Hematopoietic multipotent progenitor cell treated with erythropoietin and hydrocortisone succinate and interleukin-3 and kit ligand, for 17 days (in vitro differentiated cells): ENCODE measurements at places on chromosomes 3 and 15.

- DNase-seq = no peak
Observed at GRCh38 chr3:32195995-32196540, 42.4 kb upstream of the CMTM8 start.

- no peak for DNase-seq
Observed at GRCh38 chr15:76951220-76951619, 19.7 kb downstream of the RCN2 start.

DNA sequence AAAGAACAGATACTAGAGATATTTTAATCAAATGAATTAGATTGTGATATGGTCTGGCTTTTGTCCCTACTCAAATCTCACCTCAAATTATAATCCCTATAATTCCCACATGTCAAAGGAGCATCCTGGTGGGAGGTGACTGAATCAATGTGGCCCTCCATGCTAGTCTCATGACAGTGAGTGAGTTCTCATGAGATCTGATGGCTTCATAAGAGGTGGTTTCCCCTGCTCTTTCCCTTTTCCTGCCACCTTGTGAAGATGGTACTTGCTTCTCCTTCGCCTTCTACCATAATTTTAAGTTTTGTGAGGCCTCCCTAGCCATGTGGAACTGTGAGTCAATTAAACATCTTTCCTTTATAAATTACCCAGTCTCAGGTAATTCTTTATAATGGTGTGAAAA lies 82.8 kb downstream of the FAIM start:
- DNase-seq = no peak

- no peak for DNase-seq
Observed at GRCh38 chr15:41908736-41909461, 15.0 kb upstream of the SPTBN5 start.

DNA sequence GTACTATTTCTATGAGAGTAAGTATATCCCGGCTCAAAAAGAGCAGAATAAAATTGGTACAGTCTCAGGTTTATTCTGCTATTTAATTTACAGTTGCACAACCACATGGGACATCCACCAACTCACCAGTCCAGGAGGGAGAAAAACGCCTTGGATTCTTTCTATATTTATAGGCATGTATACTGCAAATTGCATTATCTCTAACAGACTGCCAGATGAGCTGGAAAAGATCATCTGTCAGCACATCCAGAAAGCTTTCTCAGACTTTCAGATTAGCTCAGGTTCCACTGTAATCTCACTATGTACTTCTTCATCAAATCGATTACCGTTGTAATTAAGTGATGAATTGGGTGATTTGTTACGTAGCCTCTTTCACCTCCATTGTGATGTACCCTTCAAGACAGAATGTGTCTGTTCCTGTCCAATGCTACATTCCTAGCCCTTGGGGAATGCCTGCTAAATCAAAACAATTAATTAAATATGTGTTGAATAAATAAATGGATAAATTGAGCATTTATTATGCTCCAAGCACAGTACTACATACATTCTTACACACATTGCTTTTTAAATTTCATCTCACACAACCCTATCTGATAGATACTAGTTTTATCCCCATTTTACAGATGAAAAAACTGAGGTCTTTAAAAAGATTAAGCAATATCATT lies 38.1 kb upstream of the TMC3 start:
- DNase-seq = no peak

- no peak for DNase-seq
Observed at GRCh38 chr3:61452535-61453090, 108.8 kb upstream of the PTPRG start.

DNA sequence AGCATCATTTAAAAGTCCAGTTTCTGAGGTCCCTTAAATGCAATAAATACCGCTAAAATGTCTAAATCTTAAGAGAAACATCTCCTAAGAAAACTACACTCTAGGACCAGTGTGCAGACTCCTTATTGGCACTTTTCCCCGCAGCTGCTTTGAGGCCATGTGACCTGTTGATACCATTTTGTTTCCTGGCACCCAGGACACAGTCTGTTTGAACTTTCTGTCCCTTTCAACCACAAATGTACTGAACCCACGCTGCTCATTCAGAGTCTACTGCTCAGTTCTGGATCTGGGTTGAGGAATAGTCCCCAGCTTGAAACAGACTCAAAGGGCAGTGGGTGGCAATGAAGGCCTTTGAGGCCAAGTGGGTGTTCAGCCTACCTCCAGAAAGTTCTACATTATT lies 17.1 kb downstream of the LDHAL6B start:
- DNase-seq = no peak

DNA sequence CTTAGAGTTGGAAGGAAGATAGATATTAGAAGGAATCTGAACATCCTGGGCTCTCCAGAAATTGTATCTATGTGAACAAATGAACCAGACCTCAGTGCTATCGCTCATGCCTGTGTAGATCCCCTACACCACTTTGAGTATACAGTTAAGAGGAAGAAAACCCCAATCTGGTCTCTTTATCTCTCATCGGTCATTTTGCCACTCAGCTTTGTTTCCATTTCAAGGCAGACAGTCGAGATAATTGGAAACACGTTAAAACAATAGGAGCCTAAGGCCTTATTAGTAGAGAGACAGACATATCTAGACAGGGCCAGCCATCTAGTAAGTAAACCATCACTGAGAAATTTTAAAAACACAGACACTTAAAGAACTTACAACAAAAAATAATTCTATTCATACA lies 101.6 kb downstream of the MYLK start:
- no peak for DNase-seq

DNA sequence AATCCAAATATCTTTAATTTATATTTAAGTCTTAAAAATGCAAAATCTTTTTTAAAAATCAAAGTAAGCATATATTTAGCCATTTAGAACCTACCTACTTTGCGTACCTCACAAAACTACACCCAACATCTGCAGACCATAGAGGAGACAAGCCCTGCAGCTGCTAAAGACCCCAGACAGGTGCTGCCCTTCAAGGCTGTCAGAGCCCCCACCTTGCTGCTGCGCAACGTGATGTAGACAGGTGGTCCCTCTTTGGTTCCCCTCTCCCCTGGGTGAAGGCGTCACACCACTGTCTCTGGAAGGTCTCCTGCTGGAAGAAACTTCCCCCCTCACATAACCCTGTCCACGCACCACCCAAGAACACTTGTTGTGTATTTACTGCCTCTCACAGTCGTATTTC lies 204.5 kb downstream of the ARRDC4 start:
- no peak for DNase-seq

GRCh38 chr3:38001456-38002081 lies 11.0 kb downstream of the VILL start:
- DNase-seq = no peak

- DNase-seq = no peak
Observed at GRCh38 chr15:80081390-80081789, 21.9 kb downstream of the ZFAND6 start.

DNA sequence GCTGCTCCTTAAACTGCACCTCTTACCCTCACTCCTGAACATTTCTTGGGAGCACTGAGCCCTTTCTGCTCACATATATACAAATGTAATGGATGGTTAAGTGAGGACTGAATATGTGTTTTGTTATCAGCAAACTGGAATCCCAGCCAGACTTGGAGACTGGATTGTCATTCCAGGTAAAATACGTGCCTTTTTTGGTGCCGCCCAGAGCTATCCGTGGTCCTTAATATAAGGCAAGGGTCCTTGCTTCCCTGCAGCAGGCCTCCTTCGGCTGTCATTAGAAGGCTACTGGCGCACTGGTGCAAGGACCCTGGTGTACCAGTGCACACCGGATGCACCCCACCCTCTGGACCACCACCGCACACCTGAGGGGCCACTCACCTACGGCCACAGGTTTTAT lies 1.1 kb upstream of the GABRB3 start:
- no peak for DNase-seq

DNA sequence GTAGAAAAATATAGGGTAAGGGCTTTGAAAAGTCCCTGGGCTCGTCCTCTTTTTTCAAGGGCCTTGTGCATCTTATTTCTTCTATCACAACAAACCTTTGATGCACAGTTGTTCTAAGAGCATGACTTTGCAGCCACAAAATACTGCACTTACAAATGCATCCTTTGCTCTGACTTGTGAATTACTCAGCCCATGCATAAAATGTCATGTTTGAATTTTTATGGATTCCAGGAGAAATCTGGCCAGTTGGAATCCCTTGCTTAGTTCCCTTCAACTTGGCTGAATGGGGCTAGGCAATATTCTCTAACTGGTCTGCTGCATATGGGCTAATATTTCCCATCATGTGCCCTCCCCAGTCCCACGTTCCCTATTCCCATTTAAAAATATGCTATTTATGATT lies 523.9 kb upstream of the RGMA start:
- DNase-seq = no peak
